ENCODE measurements at places on chromosomes 3 and 15.

- DNase-seq: no peak
These were observed 77.4 kb downstream of the LRRFIP2 start for GRCh38 chr3:37096975-37097374.

GRCh38 chr3:107661447-107662123, 138.8 kb downstream of the BBX start:
- DNase-seq: no peak

- no peak for DNase-seq
These were observed 393.9 kb upstream of the CFAP20DC start for GRCh38 chr3:59443618-59444293.

DNA sequence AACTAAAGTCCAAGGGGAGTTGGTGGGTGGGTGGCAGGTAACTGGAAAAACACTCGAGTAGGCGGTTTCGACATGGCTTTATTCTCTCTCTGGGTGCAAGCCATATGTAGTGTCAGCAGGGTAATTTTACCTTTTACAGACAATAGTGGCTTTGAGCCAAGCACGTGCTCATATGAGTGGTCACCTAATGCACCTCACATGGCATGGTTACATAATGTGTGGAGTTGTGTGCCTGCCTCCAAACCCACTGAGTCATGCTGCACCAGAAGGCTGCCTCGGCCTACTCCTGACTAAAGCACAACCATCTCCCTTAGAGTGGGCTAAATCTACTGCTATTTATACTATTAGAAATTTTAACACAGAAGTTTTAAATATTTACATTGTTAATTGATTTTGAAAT, 16.5 kb downstream of the CCRL2 start:
- no peak for DNase-seq

GRCh38 chr3:64972793-64973192, 285.0 kb upstream of the ADAMTS9 start:
- DNase-seq: no peak

- no peak for DNase-seq
These were observed 31.3 kb upstream of the NFKBIZ start for GRCh38 chr3:101817992-101818391.

DNA sequence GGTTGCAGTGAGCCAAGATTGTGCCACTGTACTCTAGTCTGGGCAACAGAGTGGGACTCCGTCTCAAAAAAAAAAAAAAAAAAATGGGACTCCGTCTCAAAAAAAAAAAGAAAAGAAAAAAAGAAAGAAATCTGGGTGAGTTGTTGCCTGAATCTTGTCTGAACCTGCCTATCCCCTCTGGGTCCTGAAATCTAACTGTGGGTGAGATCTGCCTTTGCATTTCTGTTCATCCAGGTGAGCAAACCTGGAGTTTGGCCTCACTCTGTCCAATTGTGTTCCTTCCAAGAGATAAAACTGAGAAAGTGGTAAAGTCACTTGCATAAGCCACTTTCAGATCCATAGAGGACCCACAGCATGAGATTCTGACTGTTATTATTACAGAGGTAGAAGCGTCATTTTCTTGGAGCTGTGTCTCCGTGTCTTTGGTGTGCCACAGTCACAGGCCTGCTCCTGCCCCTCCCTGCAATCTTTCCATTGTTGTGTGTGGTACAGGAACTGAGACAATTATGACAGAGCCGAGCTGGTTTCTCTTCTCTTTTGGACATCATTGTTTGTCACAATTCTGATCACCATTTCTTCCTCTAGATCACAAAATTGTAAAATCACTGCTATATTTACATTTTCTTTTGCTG, 235.9 kb downstream of the LPP start:
- peak; percentile 30 for DNase-seq

DNA sequence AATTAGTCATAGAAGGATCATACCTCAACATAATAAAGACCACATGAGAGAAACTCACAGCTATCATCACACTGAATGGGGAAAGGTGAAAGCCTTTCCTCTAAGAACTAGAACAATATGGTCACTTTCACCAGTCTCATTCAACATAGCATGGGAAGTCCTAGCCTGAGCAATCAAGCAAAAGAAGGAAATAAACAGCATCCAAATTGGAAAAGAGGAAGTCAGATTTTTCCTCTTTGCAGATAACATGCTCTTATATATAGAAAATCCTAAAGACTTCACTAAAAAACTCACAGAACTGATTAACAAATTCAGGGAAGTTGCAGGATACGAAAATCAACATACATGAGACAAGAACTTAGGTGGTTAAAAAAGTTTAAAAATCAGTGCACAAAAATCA, 24.7 kb downstream of the MAP3K13 start:
- DNase-seq: no peak

DNA sequence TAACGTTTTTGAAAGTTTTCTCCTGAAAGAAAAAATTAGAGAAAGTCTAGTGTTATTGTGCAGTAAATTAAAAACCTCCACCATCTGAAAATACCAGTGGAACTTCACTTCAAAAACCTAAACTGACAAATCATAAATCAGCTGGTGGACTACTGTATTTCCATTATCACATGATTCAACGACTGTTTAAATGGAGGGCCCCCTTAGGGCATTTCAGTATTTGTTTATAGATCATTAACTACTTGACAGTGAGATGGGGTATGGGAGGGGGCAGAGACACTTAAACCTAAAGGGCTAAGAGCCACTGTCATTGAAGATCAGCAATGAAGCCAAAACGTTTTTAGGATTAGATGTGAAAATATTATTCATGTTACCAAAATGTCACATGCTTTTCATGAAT, 8.8 kb upstream of the C15orf61 start:
- DNase-seq: no peak

- no peak for DNase-seq
These were observed 2.5 kb upstream of the NCKIPSD start for GRCh38 chr3:48688032-48688736.

GRCh38 chr15:86362555-86362954, 282.9 kb downstream of the AGBL1 start:
- DNase-seq: no peak

- no peak for DNase-seq
These were observed 53.3 kb upstream of the KCNMB2 start for GRCh38 chr3:178482981-178483380.

- no peak for DNase-seq
These were observed 562.1 kb downstream of the GRM7 start for GRCh38 chr3:7423036-7423435.

DNA sequence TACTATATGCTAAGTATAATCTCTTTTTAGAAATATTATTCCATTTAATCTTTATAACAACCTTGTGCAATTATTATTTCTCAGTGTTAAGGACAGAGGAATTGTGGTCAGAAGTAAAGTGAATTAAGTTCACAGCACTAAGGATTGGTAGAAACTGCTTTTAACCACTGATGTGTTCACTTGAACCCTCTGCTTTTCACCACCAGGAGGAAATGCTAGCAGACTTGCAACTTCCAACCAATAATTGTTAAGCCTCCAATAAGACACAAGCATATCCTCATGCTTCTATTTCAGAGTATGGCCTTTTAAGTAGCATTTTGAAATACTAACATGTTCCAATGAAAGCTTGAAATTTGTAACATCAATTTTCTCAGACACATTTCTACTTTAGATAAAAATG, 527.4 kb downstream of the SI start:
- DNase-seq: no peak

- no peak for DNase-seq
These were observed 46.3 kb upstream of the SLC41A3 start for GRCh38 chr3:126130081-126130855.

DNA sequence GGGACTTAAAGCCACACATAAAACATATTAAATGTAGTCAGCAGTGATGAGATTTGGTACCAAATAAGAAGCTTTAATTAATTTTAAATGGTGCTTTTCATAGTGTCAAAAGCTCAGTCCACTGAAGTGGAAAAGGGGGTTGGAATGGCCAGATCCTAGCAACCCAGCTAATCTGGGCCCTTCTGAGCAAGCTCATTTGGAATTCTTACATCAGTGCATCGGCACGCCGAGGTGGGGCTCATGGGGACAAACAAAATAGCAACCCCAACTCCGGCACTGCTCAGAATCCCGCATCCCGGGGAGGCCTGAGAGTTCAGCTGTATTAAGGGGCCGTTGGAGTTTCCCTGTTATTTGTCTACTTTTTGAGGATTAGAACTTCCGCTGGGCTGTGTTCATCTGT, 526.4 kb downstream of the SOX2 start:
- DNase-seq: no peak

- no peak for DNase-seq
These were observed 57.6 kb upstream of the FGD5 start for GRCh38 chr3:14761121-14761672.

GRCh38 chr15:53576841-53577240, 182.6 kb downstream of the WDR72 start:
- DNase-seq: no peak

DNA sequence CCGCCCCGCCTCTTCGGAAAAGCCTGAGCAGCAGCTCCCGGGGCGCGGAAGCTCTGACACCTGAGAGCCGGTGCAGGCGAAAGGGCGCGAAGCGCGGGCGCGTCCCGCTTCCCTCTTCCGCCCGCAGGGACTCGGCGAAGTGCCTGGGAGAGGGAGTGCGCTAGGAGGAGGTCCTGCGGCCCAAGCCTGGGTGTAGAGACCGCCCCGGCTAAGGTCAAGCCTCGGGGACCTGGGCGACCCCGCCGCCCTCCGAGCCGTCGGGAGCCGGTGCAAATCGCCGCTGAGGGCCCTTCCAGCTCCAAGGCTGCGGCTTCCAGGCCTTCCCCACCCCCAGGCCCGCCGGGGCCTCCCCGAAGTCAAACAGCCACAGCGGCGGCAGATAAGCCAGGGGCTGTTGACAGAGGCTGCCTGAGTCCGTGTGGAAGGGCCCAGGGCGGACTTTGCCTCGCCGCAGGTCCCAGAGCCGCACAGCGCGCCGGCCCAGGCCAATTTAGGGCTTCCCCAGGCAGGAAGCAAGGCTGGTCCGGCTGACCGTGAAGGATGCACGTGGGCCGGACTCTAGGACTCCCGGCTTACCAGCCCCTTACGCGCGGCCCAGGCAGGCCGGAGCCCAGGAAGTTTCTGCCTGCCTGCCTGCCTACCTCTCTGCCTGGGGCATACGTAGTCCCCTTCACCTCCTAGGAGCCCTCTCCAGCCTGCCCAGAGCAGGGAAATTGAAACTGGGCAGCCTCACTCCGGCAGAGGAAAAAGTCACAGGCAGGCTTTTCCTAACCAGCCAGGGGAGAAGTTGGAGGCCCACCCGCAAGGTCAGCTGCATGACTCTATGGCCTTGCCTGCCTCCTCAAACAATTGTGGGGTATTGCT, 2.3 kb downstream of the ITPKA start:
- DNase-seq: no peak

DNA sequence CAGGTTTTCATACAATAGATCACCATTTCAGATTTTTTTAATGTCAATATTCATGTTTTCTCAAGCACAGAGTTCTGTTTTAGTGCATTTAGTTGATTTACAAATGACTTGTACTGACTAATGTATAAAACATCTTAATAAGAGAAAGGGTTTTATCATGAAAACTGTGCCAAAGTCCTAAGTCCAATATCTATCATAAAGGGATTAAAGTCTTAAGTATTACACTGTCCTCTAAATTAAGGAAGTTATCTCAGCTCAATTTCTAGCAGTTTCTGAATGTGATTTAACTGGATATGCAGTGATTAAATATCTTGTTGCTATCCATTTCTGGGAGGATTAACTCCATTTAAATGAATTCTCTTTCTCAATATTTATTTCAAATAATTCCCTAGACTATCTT, 381.1 kb upstream of the CNTN4 start:
- DNase-seq: no peak

DNA sequence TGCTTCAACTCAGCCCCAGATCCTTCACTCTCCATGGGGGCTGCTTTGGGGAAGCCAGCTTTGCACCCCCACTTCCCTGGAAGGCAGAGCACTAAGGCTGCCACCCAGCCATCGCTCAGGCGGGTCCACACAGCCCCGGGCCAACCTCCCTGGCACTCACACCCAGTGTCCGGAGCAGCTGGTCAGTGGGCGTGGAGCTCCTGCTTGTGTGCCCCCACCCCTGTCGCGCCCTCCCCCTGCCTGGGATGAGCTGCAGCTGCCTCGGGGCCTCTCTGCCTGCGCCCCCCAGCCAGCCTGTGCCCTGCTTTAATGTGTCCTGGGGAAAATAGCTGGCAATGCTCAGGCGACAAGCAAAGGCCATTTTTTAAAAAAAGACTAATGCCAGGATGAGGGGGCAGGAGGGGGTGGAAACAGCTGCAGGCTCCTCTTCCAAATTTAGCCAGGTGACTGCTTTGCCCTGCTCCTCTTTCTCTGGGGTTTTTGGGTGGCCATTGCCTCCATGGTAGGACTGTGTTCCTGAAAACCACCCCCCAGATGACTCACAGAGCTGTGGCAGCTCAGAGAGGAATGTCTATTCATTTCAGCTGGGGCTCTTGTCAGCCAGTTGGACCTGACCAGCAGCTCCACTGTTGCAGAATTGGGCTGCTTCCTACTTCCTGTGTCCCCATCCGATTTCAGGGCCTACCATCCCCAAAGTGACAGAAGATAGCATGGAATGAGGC, 65.0 kb downstream of the CEMIP start:
- no peak for DNase-seq

- no peak for DNase-seq
These were observed 15.8 kb downstream of the BOC start for GRCh38 chr3:113227146-113227545.

DNA sequence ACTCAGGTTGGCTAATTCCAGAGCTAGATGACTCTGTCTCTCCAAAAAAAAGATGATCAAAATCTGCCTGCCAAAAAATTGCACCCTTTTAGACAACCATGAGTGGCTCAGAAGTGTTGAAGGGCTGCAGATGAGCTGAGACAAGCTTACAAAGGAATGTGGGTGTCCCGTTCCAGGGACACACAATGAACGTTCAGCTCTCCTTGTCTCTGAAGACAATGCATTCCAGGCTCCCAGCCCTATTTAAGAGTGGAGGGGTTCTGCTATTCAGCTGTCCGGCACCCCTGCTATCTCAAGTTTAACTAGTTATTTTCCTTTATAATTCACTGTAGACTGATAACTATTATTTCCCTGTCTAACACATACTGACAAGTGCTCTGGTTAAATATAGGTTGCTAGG, 355.1 kb upstream of the WNT5A start:
- DNase-seq: no peak

DNA sequence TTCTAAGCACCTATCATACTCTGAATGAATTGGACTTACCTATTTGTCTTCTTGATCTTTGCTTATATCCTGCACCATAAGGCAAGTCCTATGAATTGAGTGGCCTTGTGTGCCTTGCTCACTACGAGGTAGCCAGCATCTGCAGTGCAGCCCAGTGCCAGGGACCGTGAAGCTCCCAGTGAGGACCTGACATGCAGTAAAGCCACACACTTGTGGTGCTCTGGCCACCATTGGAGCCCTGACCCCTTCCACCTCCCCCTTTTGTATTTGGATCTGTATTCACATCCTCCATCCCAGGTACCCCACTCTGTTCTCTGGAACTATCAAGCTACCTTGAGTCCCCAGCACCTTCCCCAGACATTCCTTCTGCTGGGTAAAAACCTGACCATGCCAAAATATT, 52.1 kb downstream of the BSN start:
- DNase-seq: no peak

- DNase-seq: no peak
These were observed 173.6 kb upstream of the LYSMD4 start for GRCh38 chr15:99906793-99907192.

Data from activated T-helper 2 cell treated with anti-CD3 and anti-CD28 coated beads, Interferon-gamma antibody, Interleukin-2, Interleukin-4, amounts not matched to agents 10 μg/mL and 5 μg/mL and 100 μg/mL, durations not matched to agents 14 hours and 24 hours and 36 hours (primary cell).